ENCODE measurements at places on chromosomes 12 and 14.

DNA sequence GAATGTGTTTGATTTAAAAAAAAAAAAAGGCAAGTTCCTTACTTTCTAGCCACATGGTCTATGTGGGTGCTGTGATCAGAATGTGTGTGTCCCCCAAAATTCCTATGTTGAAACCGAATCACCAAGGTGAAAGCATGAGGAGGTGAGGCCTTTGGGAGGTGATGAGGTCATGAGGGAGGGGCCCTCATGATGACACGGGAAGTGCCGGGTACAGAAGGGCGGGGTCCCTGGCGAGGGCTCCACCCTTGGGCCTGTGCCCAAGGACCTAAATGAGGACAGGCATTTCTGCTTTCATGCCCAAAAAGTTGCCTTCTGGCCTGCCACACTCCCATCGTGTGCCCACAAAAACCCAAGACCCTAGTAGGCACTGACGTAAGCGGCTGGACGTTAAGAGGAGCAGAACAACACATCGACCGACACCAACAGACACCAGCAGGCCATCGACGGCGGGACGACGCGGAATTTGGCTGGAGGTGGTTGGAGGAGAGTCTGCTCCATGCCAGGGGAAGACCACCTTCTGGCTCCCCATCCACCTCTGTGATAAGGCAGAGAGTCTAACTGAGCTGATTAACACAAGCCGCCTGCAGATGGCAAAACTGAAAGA, 211.8 kb downstream of the FOXN3 start:
- no peak for DNase-seq

DNA sequence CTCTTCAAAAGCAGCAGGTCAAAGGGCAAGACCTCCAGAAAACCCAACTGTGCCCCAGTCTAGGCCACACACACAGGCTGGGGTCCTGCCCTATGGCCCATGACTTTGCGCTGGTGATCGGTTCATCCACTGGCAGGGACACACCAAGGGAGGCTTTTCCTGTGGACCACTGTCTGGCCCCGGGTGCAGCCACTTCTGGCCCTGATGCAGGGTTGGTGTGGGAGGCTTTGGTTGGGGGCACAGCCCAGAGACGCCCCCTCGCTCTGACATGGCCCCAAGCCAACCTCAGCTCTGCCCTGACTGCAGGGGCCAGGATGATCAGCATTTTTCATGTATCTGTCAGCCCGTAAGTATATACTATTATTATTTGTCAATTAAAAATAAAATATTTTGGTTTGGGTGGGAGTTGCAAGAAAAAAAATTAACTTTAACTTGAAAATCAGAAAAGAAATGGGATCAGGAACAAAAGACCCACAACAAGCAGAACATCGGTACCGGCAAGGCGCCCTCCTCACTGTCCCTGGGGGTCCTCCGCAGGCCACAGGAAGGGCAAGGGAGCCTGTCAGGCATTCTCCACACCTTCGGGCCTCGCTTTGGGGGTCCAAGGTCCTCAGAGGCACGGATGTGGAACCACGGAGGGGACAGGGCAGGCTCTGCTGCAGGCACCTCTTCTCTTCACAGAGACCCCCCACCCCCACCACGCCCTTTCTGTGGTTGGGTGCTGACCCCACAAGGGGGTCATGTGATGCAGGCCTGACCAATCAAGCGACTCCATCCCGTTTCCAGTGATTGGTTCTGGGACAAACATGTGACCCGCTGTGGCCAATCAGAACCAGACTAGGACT, 181.5 kb upstream of the SFSWAP start:
- DNase-seq, result no peak

DNA sequence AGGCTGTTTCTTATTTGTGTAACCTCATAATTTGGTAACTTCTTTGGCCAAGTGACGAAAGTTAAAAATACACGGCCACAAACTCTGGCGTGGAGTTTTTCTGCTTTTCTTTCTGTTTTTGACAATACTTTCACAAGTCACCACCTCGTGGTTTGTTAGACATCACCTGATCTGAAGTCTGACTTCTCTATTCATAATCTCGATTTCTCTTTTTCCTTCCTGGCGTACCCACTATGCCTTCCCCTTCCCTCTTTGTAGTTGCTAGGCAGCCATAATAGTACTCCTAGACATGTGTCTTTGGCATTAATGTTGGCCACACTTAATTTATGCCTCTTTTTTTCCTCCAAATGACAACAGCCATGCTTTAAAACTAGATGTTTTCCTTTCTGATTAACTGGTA, 97.6 kb downstream of the POLR3B start:
- no peak for DNase-seq

- DNase-seq, result no peak
Measured at GRCh38 chr12:52915637-52916036, 10.8 kb upstream of the KRT8 start.

DNA sequence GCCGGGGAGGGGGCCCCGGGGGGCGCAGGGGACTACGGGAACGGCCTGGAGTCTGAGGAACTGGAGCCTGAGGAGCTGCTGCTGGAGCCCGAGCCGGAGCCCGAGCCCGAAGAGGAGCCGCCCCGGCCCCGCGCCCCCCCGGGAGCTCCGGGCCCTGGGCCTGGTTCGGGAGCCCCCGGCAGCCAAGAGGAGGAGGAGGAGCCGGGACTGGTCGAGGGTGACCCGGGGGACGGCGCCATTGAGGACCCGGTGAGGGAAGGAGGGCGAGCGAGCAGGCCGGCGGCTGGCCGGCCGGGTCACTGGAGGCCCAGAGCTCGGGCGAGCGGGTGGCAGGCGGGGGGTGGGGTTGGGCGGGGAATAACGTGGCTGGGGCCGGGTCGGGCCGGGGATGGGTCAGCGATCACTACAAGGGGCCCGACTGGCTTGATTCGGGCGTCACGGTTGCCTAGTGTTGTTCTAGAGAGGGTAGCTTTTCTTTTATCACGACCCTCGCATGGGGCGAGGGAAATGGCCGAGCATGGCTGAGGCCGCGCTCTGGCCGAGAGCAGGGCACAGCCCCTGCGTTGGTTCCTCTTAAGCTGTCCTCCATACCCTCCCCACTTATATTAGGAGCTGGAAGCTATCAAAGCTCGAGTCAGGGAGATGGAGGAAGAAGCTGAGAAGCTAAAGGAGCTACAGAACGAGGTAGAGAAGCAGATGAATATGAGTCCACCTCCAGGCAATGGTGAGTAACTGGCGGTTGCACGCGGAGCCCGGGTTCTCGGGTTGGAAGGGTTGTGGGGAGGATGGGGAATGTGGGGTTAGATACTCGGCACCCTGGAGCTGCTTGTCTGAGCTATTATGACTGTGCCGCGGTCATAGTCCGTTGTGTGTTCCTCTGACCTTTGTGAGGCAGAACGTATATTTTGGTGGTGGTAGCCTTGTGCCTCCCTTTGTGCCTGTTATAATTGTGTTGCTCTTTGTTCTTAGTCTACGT, 603 bp downstream of the PABPN1 start:
- peak; percentile 31 for DNase-seq

- DNase-seq, result no peak
Measured at GRCh38 chr12:89890161-89890560, 181.5 kb upstream of the ATP2B1 start.

- DNase-seq, result peak; percentile 1
Measured at GRCh38 chr14:83483063-83483462, 1949.4 kb upstream of the SEL1L start.

DNA sequence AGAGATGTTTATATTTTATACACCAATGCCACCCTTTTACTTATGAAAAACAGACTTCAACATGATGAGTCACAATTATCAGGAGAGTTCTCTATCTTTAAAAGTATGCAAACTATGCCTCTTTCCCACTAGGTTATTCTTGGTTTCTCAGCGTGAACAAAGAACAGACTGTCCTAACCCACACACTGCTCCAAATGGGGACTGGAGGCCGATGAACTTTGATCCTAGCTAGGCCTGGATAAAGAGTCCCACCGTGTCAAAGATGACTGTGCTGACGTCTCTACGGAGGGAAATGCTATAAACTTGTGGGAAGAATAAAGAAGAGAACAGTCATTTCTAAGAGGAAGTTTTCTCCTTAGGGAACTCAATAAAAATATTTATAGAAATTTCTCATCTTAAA, 160.1 kb downstream of the EPS8 start:
- peak; percentile 99 for DNase-seq

GRCh38 chr14:72619111-72619571, 274.8 kb downstream of the DPF3 start:
- no peak for DNase-seq

- DNase-seq, result no peak
Measured at GRCh38 chr12:119914666-119915065, 37.5 kb upstream of the CIT start.

GRCh38 chr12:6764011-6764828, 1.9 kb upstream of the PTMS start:
- peak; percentile 98 for DNase-seq

- DNase-seq, result peak; percentile 84
Measured at GRCh38 chr12:52203079-52203921, 11.5 kb upstream of the KRT80 start.

- DNase-seq, result no peak
Measured at GRCh38 chr14:22539831-22540230, 49.2 kb downstream of the DAD1 start.

DNA sequence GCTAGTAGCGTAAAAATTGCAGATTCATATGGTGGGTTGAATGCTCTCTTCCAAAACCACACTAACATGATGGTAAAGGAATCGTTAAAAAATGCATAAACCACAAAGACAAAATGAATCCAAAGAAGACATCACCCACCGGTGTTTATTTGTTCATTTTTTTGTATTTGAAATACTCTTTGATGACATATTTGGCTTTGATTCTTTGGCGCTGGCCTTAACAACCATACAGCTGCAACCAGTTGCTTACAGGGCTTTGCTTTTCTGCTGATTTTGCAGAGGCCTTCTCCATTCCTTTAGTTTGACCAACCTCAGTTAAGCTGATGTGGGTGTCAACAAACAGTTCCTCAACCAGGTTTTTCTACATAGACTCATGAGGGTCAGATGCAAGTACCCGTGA, 103.5 kb downstream of the CACNA1C start:
- DNase-seq, result peak; percentile 82

DNA sequence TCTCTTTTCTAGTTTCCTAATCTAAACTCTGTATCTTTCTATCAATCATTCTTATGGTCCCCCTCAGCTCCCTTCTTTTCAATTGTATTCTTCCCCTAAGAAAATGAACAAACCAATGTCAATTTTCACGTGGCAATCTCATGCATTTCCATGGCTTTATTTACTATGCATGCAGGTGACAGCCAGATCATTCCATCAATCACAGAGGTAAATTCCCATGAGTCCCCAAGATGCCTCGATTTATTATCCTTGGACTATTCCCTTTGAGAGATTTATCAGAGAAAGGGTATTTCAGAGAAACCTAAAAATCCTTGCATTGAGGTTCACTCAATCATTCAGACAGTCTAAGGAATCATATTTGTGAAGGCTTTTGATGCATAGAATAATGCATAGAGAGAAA, 301.2 kb downstream of the DIO2 start:
- no peak for DNase-seq

DNA sequence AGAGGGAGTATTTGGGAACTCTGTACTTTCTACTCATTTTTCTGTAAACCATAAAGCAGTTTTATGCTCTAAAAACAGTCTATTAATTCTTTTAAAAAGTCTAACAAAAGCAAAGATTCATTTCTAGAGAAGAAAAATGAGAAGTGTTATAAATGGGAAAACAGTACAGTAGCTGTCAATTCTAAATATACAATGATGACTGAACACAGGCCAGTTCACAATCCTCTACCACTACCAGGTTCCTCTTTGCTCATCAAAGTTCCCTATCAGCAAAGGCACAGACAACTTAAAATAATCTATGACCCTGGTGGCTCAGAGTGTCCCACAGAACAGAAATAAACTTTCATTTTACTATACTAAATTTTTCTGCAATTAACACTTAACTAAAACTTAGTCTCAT, 12.5 kb downstream of the NAA25 start:
- DNase-seq, result no peak

- peak; percentile 31 for DNase-seq
Measured at GRCh38 chr12:109131154-109132050, 15.0 kb downstream of the ACACB start.

- no peak for DNase-seq
Measured at GRCh38 chr14:93510056-93510455, 79.3 kb downstream of the UNC79 start.

DNA sequence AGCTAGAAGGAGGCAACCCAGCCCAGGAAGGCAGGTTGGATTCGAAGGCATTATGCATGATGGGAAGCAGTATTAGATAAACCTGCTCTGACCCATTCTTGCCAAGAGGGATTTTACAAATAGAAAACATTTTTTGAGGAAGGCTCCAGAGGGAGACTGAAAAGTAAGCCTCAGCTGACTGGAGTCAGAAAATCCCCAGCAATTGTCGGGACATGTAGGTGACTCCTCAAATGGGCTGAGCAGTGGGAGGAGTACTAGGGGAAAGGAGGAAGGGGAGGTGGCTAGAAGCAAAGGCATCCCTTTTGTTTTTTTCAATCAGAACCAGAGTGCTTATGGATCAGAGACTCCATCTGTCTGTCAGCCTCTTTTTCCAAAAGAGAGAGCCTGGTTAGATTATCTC, 138.1 kb upstream of the NTF3 start:
- no peak for DNase-seq

- DNase-seq, result no peak
Measured at GRCh38 chr12:120412421-120412820, 25.5 kb upstream of the COX6A1 start.

GRCh38 chr12:10215436-10215835, 2.8 kb downstream of the GABARAPL1 start:
- no peak for DNase-seq

- peak; percentile 70 for DNase-seq
Measured at GRCh38 chr12:91249054-91249453, 66.4 kb upstream of the DCN start.

DNA sequence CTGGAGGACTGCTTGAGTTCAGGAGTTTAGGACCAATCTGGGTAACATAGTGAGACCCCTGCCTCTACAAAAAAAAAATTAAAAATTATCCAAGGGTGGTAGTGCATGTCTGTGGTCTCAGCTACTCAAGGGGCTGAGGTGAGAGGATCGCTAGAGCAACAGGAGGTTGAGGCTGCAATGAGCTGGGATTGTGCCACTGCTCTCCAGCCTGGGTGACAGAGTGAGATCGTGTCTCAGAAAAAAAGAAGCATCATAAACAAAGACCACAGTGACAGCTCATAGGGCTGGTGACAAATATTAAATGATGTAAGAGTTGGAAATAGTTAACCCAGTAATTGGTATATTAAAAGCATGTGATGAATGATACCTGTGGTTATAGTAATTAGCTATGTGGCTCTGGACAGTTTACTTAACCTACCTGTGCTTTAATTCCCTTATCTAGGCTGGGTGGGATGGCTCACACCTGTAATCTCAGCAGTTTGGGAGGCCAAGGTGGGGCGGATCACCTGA, 68.0 kb downstream of the GSC start:
- no peak for DNase-seq

- DNase-seq, result no peak
Measured at GRCh38 chr14:19902409-19902808, 18.0 kb upstream of the OR4K5 start.

DNA sequence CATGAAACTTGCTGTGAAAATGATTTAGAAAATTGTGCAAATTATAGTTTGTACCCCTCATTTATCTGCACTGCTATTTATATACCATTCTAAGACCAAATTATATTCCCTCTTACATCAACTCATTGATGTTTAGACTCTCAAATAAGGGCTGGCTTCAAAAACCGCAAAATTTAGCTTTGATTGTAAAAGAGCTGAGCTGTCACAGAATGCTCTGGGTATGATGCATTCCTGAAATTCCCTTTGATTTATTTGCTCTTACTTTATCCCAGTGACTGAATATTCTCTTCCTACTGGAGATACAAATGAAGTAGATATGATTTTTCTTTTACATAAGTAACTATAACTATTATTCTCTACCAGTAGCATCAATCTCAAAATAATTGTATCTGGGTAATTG, 78.0 kb upstream of the TMTC2 start:
- DNase-seq, result peak; percentile 52

- DNase-seq, result peak; percentile 58
Measured at GRCh38 chr12:121443193-121443870, 43.4 kb downstream of the RNF34 start.

- no peak for DNase-seq
Measured at GRCh38 chr12:106327309-106327869, 24.9 kb downstream of the TCP11L2 start.
